NCI-H2081 (cell line): ENCODE measurements at places on chromosomes 3 and 15.

- no peak for DNase-seq
These were observed 36.1 kb downstream of the FBXL22 start for GRCh38 chr15:63633312-63633711.

- DNase-seq = no peak
These were observed 56.1 kb upstream of the USP3 start for GRCh38 chr15:63448266-63448665.

DNA sequence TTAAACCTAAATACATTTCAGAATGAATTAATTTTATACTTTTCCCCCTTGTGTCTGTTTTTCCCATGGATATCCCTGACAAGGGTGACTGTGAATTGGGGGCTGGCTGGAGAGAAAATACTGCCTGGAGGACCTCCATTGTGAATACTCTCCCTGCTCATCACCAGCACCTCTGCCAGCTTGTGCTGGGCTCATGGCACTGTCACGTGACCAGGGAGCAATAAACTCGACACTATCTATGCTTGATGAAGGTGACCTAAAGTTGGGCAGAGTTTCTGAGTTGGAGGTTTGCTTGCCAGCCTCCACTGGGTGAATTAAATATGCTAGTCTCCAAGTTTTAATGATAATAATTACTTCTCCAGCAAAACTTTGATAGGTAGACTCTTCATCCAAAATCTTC lies 189.5 kb downstream of the SPATA16 start:
- no peak for DNase-seq

GRCh38 chr15:75921732-75922703 lies 18.3 kb downstream of the FBXO22 start:
- peak; percentile 5 for DNase-seq

- DNase-seq = no peak
These were observed 22.4 kb downstream of the SENP5 start for GRCh38 chr3:196889844-196890708.

DNA sequence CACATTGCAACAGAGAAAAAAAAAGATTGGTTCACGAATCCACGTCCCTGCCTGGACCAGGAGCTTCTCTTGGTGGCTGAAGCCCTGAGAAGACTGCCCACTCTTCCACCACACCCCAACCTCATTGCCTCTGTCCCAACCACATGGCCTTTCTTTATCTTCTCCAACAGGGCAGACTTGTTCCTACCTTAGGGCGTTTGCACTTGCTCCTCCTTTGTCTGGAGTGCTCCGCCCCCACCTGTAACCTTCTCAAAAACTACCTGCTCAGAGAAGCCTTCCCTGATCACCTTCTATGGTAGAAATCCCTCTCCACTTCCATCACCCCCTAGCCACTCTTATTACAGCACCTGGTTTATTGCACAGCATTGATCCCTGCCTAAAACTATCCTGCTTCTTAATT lies 64.7 kb downstream of the ITGA11 start:
- no peak for DNase-seq

DNA sequence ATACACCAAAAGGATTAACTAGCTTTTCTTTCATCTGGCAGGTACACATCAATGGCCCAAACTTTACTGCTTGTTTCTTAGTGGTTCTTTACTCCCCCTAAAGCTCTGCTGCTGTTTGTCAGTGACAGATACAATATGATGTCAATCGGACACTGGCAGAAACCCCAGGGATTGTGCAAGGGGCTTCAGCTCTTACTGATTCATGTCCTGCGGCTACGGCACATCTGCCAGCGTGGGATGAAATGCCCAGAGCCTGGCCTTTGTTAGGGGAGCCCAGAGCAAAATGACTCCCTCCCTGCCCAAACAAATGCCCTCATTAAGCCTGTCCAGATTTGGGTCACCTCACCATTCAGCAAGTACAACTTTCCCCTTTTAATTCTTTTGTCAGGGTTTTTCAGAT lies 28.3 kb downstream of the SRP14 start:
- DNase-seq = no peak

DNA sequence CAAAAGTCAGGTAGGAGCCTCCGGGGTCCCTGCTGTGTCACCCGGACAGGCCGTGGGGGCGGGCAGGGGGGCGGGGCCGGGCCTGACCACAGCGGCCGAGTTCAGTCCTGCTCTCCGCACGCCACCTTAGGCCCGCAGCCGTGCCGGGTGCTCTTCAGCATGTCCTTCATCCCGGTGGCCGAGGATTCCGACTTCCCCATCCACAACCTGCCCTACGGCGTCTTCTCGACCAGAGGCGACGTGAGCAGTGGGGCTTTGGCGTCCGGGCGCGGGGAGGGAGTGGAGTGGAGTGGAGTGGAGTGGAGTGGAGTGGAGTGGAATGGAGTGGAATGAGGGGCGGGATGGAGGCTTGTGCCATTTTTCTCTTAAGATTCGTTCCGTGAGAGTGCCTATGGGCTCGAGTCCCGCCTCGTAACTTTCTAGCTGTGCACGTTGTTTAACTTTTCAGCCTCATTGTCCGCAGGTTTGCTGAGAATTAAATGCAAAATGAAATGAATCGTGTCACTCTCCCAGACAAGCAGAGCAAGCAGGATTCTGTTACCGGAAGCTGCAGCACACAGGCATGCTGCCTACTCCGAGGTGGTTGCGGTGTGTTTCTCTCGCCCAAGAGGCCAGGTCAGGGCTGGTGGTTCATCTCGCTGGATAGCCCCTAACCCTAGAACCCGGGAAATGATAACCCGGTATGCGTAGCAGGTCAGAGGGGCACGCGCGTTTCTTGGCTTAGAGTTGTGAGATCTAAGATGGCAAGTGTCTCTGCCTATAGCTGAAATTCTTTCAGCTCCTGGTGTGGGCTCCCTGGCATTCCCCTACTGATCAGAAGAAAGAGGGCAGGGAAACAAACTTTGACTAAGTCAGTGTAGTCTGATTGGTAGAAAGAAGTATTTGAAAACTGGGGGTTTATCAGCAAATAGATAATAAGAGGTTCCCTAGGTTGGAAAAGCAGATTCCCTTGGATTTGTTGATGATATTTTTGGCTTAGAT lies at the start of gene FAH:
Gene FAH (plus strand): TSS at position 104 of the 981 bp plus-strand sequence. CDS start 56 bp downstream, at position 160.
- DNase-seq = no peak

DNA sequence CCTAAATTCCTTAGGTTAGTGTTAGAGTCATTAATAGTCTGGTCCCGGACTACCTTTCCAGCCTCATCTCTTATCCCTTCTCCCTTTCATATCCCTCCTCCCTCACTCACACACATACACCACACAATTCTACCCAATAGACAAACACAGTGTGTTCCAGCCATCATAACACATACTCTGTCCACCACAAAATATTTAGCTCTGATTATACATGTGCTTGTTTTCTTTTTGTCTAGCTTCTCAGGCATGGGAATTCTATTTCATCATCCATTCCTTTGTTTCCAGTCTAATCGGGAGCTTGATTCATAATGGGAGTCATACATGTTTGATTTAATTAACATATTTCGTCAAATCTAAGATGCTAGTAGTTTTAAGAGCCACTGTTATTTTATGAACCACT lies 161.8 kb upstream of the BFSP2 start:
- DNase-seq = no peak

DNA sequence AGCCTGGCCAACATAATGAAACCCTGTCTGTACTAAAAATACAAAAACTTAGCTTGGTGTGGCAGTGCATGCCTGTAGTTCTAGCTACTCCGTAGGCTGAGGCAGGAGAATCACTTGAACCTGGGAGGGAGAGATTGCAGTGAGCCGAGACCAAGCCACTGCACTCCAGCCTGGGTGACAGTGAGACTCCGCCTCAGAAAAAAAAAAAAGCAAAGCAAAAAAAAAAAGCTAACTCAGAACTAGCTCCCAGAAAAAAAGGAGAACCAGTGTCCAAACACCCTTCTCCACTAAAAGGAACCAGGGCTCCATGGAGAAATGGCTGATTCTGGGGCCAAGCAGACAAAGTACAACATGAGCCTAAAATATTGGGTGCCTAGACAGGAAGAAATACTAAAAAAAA lies 16.7 kb upstream of the CRTC3 start:
- no peak for DNase-seq

GRCh38 chr3:180332608-180333007 lies 269.4 kb upstream of the TTC14 start:
- DNase-seq = no peak

- DNase-seq = no peak
These were observed 455 bp upstream of the ABHD17C start for GRCh38 chr15:80694611-80695098.

DNA sequence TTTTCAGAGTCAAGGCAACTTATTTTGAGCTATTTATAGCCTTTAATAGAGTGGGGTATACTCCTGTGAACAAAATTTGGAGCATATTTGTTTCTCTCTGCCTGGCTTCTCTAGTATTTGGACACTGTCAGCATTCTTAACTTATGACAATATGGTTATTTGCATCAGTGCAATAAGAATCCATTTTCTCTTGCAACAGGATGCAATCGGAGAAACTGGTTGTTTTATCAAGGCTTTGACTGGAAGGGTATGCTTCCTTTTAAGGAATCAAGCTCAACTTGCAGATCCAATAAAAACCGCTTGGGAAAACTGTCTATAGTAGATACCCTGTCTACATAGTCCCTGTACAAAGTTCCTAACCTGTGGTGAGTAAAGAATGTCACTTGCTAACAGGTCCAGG lies 106.7 kb downstream of the DPH6 start:
- no peak for DNase-seq

DNA sequence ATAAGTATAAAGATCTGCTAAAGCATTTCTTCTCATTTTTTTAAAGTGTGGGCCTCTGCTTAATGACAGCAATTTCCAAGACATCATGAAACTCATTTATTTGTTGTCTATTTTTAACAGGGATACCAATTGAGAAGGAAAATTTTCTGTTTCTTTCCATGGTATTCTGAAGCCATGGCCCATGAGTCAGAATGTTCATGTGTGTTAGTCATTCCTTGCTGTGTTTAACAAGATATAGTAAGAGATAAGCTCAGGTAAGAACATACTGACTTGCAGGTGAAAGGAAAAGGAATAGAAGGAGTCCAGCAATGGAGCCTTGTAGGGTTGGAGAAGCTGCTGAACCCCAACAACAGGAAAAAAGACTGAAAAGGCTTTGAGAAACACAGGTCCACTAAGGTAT lies 17.0 kb upstream of the ARID3B start:
- DNase-seq = no peak
